Stimulated activated CD4-positive, alpha-beta T cell treated with anti-CD3 and anti-CD28 coated beads, Interleukin-4, amount 100 ng/mL, for 4 hours (primary cell): ENCODE measurements at places on chromosomes 16 and 17.

DNA sequence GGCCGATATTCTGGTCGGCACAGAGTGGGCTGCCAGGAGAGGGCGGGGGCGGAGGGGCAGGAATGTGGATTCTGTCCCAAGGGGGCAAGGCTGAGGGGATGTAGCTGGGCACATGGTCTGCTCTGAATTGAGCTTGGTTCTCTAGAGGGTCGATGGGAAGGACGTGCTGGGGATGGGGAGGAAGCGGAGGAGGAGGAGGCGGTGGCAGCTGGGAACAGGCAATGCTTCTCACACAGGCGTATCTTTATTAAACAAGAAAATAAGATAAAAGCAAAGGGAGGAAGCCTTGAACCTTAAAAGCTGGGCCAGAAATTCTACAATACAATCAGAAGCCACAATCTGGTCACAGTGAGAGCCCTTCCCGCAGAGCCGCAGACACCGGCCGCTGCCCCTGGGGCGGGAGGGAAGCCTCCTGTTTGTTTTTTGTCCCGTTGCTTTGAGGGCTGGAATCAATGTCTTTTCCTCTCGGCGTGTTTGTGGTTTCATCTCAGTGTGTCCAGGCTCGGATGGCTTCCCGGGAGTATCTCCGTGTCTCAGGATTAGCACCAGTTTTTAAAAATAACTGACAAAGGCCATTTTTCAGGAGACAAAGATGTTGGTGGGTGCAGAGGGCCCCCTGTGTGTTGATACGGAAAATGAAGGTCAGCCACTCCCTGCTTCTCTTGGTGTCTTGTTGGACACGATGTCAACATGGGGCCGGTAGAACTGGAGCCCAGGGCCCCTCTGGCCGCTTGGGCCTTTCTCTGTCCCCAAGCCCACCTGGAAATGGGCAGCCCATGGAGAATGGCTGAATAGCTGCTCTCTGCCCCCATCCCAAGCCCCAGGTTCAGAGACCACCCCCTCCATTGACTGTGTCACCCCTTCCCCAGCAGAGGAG is 12.3 kb upstream of the SLC7A5 start:
- DNase-seq = no peak

GRCh38 chr16:82317411-82318167 is 147.6 kb upstream of the MPHOSPH6 start:
- DNase-seq = no peak

GRCh38 chr17:69503711-69504110 is 89.2 kb downstream of the MAP2K6 start:
- no peak for DNase-seq

DNA sequence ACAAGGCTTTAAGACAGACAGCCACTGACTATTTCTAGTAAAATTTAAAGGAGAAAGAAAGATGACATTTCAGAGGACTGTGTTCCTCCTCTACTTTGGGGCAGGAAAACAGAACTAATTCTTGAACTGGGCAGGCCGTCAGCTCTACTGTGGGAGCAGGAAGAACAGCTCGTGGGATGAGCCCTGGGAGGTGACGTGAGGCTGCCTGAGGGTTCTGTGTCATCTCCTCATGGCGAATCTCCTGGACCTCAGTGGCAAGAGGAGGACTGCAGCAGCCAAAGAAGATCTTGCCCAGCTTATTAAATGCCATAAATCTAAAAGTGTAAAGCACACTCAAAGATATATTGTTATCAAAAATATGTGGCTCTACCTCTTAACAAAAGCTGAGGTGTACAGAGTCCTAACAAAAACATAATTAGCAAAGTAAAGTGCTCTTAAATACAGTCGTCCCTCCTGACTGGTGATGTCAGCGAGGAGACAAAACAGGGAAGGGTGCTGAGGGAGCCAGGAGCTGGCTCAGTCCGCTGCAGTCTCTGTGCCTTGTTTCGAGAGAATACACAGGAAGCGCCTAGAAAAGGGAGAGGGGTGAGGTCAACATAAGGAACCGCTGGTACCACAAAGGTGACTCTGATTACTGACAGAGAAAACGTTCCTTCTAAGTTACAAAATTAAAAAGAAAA is 58.0 kb downstream of the CREBBP start:
- no peak for DNase-seq

DNA sequence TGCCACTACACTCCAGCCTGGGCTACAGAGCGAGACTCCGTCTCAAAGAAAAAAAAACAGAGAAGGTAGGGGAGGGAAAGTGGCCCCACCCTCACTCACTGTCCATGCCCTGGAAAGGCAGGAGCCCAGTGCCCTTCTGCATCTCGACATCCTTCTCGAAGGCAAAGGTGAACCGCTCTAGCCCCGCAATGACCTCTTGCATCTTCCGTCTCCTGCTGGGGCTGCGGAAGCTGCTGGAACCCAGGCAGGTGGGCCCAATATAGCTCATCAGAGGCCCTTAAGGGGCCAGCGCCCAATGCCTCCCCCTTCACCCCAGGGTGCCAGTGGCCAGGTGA is at the start of gene CPSF4L:
TSS of gene CPSF4L (minus strand) at position 264 of the 335 bp plus-strand sequence. CDS start at position 202, 62 bp downstream.
- no peak for DNase-seq

DNA sequence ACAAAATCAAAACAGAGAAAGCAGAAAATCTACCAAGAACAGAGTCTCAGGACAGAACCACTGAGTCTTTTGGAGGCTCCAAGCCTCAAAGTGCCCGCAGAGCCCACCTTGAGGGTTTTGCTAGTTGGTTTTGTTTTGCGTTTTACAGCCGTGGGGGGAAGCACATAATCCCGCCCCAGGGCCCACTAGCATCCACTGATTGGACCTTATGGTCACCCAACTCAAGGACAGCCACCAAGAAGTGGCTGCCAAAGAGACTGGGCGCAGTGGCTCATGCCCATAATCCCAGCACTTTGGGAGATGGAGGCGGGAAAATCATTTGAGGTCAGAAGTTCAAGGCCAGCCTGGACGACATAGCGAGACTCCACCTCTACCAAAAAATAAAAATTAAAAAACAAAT is 9.9 kb downstream of the ALOX15B start:
- no peak for DNase-seq

GRCh38 chr16:12321311-12321842 is 344.8 kb downstream of the SNX29 start:
- DNase-seq = no peak

- no peak for DNase-seq
Measured at GRCh38 chr17:27980043-27980442, 62.4 kb upstream of the NLK start.

DNA sequence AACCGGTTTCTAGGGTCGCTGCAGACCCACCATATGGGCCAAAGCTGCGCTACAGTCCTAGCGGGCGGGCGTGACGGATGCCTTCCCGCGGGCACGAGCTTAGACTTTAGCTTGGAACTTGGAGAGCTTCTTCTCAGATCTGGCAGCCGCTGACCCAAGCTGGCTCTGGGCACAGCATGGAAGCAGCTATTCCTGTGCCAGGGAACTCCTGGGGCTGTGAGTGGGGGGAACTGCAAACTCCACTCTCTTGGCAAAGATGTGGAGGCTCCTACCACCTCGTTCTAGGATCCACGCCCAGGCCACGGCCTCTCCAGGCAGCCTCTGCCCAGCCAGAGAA is 8.8 kb downstream of the FAAP100 start:
- no peak for DNase-seq

DNA sequence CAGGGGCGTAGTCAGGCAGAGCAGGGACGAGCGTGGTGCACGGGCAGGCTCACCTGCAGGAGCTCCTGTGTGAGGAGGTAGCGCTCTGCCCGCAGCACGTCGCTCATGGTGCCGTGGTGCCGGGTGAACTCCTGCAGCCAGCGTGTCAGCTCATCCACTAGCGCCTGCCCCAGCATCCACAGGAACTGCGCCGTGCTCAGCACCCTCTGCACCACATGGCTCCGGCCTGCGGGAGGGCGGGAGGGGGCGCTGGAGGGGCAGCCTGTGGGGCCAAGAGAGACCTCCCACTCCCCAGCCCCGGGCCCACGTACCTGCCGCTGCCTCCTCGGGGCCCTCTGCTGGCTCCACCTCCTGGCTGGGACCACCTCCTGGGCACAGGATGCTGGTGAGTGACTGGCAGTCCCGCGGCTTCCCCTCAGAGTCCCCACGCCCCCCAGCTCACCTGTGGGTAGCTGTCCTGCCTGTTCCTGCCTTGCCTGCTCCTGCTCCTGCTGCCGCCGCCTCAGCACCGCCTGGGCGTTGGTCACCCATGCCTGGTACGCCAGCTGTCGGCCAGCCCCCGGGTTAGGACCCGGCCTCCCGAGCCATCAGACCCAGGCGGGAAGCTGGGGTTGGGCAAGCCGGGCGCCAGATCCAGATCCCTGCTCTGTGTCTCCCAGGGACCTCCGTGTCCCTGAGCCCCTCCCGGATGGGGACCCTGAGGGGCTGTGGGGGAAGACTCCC is 16.6 kb downstream of the CTU2 start:
- no peak for DNase-seq

DNA sequence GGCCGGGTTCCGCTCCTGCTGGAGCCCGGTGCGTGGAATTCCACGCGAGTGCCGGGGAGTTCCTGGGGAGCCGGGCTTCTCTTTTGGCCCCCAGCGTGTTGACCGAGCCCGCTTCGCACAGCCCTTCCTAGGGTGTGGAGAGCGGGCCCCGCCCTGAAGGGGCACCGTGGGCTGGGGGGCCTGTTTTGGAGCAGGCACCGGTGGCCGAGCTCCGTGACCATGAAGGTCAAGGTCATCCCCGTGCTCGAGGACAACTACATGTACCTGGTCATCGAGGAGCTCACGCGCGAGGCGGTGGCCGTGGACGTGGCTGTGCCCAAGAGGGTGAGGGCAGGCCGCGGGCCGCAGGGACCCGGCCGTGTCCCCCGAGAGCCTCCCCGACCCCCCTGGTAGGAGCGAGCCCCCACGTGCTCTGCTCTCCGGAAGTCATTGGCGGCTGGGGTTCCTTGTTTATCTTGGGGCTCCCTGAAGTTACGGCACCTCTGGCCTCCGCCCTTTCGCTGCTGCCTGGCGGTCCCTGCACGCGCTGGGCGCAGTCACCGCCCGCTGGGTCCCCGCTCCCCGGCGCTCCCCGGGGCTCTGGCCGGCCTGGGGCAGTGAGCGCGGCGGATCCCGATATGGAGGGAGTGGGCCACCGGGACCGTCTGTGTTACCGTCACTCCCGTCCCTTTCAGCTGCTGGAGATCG is 528 bp downstream of the HAGHL start:
- no peak for DNase-seq

DNA sequence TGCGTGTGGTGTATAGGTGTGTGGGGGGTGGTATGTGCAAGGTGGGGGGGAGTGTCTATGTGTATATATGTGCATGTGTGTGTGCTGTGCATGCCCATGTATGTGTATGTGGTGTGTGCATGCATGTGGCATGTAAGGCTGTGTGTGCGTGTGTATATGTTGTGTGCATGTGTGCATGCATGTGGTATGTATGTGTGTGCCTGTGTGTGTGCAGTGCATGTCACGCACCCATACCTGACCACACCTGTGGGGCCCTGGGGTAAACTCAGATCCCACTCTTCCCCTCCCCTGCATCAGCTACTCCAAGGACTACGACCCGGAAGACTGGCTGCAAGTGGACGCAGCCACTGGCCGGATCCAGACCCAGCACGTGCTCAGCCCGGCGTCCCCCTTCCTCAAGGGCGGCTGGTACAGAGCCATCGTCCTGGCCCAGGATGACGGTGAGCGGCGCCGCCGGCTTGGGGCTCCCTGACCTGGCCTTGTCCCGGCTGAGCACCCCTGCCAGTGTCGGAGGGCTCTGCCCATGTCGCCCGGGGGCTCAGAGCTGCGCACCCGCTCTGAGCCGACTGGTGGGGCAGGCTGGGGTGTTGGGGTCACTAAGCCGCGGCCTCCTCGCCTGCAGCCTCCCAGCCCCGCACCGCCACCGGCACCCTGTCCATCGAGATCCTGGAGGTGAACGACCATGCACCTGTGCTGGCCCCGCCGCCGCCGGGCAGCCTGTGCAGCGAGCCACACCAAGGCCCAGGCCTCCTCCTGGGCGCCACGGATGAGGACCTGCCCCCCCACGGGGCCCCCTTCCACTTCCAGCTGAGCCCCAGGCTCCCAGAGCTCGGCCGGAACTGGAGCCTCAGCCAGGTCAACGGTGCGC is 9.1 kb downstream of the SLC22A31 start:
- no peak for DNase-seq

DNA sequence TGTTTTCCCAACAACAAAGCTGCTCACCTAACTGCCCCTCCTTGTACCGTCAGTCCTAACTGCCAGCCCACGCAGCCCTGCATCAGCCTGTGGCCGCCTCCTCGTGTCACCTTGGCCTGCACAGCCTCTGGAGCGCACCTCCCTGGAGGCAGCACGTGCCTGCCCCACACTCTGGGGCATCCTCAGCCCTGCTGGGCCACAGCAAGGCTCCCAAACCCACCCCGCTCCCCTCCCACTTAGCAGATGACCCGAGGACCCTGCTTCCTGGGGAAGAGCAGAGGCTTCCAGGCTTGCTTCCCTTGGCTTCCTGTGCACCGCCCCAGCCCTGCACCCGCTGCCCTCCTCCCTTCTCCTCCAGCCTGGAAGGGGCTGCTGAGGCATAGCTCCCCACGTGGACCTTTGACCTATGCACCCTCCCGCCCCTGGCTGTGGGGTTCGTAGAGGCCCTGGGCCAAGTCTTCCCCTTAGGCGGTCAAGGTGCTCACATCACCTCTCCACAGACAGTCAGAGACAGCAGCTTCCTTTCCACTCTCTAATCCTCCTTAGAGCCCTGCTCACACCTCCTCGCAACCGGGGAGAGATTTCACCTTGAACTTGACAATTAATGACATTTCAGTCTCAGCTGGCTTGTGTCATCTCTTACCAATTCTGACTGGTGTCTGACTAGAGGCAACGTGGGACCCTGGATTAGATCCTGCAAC is 115.0 kb downstream of the MGAT5B start:
- DNase-seq = no peak

DNA sequence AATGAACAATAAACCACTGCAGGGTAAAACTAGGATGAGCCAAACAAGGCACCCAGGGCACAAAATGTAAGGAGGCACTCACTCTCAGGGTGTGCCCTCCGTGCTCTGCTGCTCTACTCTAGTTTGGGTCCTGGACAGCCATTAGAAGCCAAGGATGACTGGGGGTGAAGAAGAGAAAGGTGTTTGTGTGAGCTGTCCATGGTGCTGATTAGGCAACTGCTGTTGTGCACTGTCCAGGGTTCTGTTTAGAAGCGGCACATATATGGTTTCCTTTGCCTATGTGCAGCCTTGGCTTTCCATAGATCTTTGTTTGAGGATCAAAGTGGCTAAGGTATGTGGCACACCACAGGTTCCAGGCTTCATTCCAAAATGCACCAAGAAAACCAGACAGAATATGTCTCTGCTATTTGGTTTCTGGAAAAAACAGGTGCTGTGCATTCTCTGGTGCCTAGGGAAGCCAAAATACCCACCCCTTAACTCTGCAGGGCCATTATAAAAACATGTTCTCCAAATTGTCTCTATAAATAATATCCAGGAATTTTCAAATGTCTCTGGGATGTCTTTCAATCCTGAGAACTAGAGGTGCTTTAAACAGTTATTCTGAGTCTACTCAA is 123.5 kb downstream of the CBLN1 start:
- no peak for DNase-seq

- DNase-seq = no peak
Measured at GRCh38 chr17:55242476-55242875, 22.3 kb upstream of the HLF start.
